Effector CD4-positive, alpha-beta T cell (primary cell): ENCODE measurements at places on chromosomes 1 and 21.

DNA sequence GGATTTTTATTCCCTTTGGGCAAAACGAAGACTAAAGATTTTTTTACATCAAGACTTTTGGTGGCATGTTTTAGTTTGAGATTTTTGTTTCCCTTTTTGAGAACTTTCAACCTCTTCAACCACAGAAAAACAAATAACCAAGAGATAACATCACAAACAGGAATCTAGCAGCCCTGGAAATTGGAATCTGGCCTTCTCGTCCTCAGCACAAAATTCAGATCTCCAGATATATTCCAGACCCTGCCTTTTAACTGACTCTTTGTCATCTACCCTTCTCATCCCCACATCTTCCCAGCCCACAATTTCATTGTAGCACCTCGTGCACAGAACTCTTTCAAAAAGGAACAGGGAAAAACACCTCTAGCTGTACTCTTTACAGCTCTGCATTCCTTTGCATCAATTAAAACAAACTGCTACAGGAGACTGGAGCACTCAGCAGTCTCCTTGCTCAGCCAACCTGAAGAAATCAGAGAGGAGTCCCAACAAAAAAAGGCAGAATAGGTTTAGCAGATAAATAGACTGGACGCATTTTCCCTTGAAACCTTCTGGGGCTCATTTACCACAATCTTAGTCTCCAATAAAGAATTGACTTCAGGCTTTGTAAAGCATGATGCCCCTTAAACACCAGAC is 251.0 kb downstream of the TTLL7 start:
- DNase-seq, result no peak

DNA sequence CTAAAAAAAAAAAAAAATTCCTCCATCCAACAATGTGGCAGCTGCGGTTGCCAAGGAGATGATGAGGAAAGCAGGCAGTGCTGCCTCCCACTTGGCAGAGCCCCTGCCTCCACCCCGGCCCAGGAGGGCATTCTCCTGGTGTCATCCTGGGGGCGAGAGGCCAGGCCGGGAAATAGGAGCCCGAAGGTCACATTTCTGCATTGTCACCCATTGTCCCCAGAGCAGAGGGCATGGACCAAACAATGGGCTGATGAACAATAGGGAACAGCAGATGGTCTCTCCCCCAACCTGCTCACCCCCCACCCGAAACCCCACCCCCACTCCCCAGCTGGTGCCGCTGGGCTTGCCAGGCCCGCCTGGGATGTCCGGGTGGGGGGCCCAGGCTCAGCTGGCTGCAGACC is 37.3 kb downstream of the CAMK2N1 start:
- no peak for DNase-seq

DNA sequence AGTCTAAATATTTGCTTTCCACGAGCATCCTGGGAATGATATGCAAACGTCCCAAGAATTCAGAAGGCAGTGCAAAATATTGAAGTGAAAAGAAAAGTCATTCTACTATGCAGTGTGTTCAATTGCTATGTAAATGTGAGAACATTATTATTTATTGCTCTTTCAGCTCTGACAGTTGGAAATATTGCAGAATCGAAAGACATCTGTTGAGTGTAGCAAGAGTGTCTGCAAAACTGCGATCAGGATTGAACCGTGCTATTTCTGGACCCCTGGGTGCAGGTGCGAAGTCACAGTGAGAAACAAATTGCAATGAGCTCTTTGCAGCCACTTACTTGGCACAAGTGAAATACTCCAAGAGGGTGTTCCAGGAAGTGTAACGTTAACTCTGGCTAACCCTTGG is 566.4 kb downstream of the AJAP1 start:
- DNase-seq, result no peak

GRCh38 chr1:186220067-186220466 is 155.0 kb downstream of the TPR start:
- DNase-seq, result no peak

- no peak for DNase-seq
These were observed 51.0 kb upstream of the EFHD2 start for GRCh38 chr1:15358565-15359133.

- DNase-seq, result no peak
These were observed 1.7 kb downstream of the EPHA2 start for GRCh38 chr1:16153999-16154673.

DNA sequence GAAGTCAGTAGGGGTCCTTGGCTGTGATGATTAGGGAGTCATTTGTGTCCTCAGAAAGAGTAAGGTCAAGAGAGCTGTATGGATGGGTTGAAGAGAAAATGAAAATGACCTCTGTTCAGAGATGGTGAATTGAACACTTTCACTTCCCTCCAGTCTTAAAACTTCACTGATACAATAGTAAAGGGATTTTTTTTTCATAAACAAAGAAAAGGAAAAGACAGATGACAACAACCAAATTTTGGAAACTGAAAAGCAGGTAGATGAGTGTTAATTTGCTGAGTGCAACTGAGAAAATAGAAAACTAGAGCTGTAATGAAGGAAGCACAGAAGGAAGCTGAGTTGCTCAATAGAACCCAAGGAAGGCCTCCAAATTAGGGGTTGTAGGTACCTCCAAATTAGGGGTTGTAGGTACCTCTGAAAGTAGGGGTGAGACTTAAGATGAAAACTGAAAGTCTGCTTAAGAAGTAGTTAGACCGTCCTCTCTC is 14.8 kb upstream of the S1PR1 start:
- no peak for DNase-seq

GRCh38 chr1:109371341-109371739 is 26.4 kb downstream of the SORT1 start:
- no peak for DNase-seq

DNA sequence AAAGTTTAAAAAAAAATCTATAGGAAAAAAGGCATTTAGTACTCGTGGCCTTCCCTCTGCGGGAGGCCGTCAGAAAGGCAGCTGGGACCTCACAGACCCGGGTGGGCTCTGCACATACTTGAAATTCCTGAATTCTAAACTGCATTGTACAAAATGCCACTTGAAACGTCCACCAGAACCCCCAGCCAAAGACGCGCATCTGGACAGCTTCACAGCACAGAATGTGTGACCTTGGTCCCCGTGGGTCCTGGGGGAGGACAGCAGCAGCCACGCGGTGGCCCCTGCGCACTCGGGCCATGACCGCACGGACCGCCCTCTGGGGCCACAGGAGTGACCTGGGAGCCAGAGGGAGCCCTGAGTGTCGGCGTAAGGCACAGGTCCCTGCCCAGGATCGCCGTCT is 20.6 kb upstream of the MRPS14 start:
- DNase-seq, result no peak

DNA sequence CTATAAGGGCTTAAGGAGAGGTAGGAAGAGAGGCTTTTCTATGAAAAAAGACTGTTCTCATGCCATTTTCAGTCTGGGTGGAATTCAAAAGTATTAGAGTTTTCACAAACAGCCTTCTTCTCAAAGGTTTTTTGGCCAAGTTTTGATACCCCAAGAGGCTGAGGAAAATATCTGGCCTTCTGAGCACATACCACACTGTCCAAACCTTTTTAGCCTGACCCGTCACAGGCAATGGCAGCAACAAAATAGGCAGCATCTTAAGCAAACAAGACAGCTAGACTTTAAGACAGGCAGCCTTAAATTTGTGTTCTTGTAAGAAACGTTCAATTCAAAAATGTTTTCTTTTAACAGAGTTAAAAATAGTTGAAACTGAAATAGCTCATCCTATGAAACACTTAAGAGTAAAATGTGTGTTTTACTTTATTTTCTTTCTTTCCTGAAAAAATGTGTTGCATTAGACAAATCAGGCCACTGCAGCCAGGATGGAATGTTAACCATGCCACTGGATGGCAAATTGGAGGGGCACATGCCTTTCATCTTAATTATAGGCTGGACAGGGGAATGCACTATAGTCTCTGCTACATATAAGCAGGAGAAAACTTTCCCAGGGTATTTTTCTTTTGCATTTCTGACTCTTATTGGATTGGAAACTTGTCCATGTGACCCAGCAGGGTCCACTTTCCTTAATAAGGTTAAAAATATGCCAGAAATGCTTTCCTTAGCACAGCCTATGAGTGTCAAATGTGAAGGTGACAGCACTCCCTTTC is 315.0 kb downstream of the TGFB2 start:
- DNase-seq, result no peak

DNA sequence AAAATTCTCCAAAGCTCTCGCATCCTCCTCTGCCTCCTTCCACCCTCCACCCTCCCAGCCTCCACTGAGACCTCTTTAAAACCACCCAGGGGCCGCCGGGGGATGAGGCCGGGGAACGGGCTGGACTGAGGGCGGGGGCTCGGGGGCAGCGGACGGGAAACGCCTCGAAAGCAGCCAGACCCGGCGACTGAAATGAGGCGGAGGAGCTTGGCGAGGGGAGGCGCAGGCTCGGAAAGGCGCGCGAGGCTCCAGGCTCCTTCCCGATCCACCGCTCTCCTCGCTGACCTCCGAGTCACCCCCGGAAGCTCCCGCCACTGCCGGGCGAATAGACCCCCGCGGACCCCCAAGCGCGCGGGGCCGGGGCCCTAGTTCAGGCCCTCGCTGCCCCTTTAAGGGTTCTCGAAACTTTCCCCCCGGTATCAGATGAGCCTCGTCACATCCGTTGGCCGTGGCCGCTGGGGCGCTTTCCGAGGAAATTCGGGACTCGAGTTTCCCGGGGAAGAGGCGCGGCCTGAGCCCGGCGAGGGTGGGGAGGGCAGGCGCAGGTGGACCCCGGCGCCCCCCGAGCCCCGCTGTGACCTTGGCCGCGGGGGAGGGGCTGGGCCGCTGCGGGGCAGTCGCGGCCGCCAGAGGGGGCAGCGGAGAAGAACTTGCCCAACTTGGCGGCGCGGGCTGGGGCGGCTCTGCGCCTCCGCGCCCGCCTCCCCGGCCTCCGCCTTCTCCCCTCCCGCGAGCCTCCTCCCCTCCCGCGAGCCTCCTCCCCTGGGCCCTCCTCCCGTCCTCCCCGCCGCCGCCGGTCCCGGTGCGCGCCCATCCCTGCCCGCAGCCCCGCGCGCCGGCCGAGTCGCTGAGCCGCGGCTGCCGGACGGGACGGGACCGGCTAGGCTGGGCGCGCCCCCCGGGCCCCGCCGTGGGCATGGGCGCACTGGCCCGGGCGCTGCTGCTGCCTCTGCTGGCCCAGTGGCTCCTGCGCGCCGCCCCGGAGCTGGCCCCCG is at the start of gene BACE2:
BACE2 (plus strand) TSS at position 813 of the 995 bp plus-strand sequence; CDS start at position 917, 104 bp downstream.
- DNase-seq, result no peak

DNA sequence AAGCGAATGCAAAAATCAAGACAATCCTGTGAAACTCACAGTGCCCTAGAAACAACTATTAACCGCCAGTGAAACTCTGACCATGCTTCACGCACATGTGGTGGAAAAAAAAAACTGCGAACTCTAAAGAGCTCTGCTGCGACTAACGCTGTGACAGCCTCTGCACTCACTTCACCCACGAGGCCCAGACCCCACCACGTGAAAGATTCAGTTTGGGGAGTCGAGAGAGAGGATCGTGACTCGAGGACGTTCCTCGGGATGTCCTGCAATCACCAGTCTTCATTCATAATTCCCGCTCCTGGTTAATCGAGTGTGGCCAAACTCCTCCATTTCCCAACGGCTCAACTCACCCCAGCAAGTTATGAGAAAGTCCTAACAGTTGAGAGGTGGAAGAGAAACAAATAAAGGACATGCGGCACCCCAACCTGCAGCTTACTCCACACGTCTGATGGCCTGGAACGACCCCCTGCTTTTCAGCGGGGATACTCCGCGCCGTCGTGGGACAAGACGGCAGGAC is 1.1 kb downstream of the SERBP1 start:
- DNase-seq, result peak; percentile 9

- no peak for DNase-seq
These were observed 73.6 kb downstream of the GNG12 start for GRCh38 chr1:67759692-67760029.

- DNase-seq, result no peak
These were observed 14.3 kb downstream of the IER5 start for GRCh38 chr1:181102841-181103240.
